ENCODE measurements at places on chromosomes 11 and 22.

DNA sequence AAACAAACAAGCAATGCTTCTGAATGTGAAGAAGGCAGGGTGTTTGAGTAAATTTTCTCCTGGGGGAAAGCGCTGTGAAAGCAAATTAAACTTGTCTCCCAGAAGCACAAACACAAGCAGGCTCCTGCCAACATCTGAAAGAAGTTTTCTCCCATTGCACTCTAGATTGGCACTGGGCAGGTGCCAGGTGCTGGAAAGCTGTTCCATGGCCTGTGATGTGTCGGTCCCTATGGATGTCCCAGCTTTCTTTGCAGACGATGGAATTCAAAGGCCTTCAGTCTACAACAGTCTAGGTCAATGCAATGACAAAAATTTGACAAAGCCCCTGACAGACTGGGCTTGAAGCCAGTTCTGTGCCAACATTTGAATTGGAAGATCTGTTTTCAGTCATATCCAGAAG lies 246.1 kb upstream of the NARS2 start:
- DNase-seq = no peak

DNA sequence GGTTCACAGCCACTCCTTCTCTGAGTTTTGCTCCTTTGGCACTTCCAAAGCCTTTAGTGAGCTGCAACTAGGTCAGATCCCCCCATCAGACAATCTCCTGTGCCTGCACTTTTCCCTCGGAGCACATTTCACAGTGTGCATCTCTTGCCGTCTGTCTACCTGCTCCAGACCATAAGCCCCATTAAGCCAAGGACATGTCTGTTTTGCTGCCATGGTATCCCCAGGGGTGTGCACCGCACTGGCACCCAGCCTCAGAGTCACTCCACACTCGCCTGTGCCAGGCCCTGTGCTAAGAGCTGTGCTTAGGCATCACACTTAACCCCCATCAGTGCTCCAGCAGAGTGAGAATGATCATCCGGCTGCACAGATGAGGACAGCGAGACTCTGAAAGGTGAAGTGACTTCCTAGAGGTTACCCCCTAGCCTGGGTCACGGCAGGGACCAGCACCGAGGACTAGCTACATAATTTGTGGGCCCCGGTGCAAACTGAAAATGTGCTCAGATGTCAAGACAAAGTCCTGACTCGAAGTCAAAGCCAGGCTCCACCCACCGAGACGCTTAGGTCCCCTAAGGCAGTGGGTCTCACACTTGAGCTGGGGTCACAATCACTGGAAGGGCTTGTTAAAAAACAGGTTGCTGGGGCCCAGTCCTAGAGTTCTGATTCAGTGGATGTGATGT lies 33.9 kb downstream of the ARRB1 start:
- DNase-seq = no peak

DNA sequence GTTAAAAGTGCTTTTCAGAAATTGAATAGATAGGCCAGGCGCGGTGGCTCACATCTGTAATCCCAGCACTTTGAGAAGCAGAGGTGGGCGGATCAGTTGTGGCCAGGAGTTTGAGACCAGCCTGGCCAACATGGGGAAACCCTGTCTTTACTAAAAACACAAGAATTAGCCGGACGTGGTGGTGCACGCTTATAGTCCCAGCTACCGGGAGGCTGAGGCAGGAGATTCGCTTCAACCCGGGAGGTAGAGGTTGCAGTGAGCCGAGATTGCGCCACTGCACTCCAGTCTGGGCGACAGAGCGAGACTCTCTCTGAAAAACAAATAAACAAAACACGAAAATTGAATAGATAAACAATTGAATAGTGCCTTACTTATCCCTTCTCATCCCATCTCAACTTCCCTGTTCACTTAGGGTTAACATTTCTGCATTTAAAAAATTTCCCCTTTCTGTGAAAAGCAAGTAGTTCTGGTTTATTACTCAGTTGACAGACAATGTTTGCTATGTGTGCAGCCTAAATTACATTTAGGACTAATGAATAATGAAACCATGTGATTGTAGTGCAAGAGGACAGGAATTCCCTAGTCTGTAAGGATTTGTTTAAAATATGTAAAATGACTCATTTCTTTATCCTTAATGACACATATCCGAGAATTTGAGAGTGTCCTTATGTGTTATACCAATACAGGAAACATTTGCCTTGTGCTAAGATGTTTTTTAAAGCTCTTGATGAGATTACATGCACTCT lies 6.0 kb downstream of the RNF169 start:
- DNase-seq = no peak

GRCh38 chr11:36222831-36223635 lies 66.2 kb downstream of the COMMD9 start:
- no peak for DNase-seq

DNA sequence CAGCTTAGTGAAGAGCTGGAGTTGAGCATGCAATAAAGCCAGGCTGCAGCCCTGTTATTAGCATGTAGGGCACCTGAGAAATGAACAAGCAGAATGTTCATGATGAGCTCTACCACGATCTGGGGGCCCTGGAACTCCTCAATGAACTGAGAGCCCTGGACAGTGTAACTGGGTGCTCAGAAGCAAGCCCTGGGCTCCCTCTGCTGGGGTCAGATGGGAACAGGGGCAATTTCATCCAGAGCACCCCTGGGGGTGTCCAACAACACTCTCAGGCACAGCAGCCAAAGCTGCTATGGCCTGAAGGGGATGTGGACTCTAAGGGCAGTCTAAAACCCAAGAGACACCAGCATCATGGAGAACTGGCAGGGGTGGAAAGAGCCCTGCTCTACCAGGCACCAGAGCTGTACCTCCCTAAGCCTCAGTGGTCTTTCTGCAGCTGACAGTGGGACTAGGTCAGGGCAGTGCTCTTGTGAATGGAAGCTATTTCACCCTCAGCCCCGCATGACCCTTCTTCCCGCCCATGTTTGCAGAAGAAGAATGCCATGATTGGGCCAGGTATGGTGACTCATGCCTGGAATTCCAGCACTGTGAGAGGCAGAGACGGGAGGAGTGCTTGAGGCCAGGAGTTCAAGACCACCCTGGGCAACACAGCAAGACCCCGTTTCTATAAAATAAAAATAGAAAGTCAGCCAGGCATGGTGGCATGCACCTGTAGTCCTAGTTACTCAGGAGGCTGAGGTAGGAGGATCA lies 28.9 kb downstream of the THOC5 start:
- DNase-seq = peak; percentile 0
